Activated T-cell treated with anti-CD3 and anti-CD28 coated beads, Interleukin-2, amount 50 U/mL, for 48 hours (primary cell): ENCODE measurements at places on chromosomes 3 and 15.

DNA sequence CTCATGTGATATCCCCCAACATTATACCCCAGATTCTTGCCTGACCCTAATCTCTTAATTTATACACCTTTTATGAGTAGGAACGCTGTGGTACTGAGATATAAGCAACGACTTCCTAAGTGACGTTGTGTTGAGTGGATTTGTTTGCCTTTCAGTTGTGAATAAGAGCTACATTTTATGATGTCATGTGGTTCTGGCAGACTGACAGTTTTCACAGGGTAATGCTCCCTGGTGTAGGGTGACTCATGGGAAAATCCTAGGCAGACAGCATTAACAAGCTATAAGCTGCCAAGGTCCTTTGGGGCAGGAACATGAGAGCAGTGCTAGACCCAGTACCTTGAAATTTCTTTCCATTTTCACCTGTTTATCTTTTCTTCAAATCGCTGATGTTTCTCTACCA is 11.2 kb downstream of the C3orf52 start:
- DNase-seq, result no peak

DNA sequence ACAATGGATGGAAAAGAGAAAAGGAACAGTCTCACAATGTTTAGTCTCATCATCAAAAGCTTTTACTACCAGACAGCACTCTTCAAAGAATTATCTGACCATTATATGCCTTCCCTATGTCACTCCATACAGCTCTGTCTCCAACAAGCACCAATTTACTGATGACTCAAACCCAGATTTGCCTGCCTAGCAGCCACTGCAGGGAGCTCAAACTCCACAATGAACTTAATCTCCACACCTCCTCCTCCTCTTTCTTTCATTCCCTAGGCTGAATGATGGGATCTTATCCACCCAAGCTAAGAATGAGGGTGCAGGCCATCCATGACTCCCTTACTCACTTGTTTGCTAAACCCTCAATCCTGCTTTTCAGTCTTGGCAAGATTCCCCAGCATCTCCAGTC is 45.5 kb downstream of the NBEAL2 start:
- DNase-seq, result no peak

DNA sequence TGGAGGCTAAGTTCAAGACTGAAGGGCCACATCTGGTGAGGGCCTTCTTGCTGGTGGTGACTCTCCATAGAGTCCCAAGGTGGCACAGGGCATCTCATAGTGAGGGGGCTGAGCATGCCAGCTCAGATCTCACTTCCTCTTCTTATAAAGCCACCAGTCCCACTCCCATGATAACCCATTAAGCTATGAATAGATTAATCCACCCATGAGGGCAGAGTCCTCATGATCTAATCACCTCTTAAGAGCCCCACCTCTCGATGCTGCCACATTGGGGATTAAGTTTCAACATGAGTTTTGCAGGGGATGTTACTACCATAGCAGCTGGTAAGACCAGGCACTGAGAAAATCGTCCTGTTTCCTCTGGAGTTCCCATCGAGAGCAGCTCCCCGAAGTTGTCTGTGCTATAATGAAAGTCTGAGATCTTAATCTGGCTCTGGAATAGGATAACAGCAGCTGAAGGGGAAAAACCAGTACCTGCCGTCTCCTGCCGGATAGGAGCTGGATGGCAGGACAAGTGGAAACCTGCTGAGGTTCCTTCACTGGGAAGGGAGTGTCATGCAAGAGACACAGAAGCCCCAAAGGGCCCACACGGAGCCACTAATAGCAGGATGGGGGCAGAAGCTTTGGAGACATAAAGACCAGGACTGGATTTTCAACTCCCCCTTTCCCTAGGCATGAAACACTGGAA is 79.5 kb upstream of the EPHB3 start:
- DNase-seq, result no peak

GRCh38 chr15:97995881-97996603 is 35.5 kb downstream of the ARRDC4 start:
- peak; percentile 20 for DNase-seq

GRCh38 chr3:17149076-17149475 is 264.3 kb downstream of the PLCL2 start:
- DNase-seq, result no peak

GRCh38 chr3:196688349-196688748 is 23.7 kb downstream of the CEP19 start:
- DNase-seq, result no peak

DNA sequence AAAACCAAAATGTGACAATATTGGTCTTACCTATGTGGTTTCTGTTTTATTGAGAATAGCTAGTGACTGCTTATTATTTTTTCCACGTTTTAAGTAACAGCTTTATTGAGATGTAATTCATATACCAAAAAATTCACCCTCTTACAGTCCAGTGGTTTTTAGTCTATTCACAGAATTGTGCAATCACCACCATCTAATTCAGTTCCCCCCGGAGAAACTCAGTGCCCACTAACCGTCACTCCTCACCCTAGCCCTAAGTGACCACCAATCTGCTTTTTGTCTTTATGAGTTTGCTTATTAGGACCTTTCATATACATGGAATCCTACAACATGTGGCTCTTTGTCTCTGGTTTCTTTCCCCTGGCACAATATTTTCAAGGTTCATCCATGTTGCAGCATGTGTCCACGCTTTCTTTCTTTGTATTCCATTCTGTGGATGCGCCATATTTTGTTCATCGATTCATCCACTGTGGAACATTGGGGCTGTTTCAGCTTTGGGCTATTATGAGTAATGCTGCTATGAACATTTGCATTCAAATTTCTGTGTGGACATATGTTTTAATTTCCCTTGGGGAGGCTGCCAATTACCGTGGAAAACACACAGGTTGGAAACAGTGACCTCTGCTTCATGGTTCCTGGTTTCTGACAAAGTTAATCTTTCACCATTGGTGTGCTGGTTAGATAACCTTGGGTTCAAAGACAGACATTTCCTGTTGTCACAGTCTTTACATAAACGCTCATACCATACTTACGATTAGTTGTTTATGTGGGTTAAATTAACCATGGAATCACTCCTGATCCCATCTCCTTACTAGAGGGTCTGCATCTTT is 3.2 kb upstream of the BCL2L10 start:
- no peak for DNase-seq

GRCh38 chr15:65405791-65406423 is 16.8 kb downstream of the IGDCC4 start:
- no peak for DNase-seq

DNA sequence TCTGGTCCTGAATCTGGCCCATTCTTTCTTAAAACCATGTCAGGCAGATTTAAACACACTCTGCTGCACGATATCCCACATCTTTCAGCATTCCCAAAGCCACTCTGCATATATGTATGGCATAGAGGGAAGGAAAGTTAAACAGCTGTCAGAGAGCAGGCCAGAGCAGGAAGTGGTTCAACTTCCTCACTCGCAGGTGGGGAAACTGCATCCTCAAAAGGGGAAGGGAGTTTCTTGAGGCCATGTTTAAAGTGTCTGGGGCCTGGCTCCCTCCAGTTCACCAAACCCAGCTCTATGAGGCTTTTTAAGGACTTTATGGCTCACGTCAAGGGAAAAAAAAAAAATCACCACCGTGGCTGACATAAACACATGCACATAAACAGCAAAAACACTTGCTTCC is 123.1 kb downstream of the OPA1 start:
- DNase-seq, result no peak

DNA sequence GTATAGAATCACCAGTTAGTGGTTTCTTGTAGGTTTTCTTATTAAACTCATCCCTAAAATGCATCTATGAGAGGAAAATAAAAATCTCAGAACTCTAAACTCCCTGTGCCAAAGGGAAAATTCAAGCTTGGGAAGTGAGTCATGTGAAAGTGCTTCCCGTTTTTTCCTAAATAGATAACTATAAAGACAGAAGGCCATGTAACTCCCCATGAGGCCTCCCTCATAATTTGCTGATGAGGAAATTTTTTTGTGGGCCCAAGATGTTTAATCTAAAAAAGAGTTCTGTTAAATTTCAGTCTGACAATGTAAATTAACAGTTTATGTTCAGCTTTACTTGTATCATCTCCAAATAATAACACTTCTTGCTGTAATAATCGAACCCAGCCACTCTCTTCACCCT is 1273.9 kb downstream of the OTOL1 start:
- DNase-seq, result no peak

GRCh38 chr3:45800611-45801010 is 4.3 kb upstream of the SLC6A20 start:
- DNase-seq, result no peak

DNA sequence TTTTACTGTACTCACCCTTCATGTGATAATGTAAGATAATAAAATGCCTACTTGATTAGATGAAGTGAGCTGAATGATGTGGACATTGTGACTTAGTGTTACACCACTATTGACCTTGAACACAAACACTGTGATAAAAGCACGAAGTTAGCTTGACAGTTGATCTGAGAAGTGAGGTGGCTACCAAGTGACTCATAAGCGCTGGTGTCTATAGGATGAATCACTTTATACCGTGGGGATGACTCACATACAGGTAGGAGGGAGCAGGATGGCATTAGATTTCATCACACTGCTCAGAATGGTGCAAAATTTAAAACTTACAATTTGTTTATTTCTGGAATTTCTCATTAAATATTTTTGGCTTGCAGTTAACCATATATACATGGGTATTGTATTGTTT is 174.7 kb upstream of the CNTN3 start:
- DNase-seq, result no peak

DNA sequence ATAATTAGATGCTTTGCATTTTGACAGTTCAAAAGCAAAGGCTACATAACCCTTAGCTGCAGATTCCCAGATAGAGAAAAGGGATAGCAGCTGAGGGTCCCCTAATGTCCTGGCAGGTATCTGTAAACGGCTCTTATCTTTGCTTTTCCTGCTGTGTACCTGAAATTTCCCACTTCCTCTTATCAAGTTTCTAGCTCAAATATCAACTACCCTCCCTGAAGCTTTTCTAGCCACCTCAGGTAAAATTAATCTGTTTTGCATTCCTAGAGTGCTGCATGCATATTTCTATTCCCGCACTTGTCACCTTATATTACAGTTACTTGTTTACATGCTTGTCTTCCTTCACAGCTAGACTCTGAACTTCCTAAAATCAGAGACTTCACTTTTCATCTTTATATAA is 55.6 kb upstream of the STXBP5L start:
- no peak for DNase-seq

DNA sequence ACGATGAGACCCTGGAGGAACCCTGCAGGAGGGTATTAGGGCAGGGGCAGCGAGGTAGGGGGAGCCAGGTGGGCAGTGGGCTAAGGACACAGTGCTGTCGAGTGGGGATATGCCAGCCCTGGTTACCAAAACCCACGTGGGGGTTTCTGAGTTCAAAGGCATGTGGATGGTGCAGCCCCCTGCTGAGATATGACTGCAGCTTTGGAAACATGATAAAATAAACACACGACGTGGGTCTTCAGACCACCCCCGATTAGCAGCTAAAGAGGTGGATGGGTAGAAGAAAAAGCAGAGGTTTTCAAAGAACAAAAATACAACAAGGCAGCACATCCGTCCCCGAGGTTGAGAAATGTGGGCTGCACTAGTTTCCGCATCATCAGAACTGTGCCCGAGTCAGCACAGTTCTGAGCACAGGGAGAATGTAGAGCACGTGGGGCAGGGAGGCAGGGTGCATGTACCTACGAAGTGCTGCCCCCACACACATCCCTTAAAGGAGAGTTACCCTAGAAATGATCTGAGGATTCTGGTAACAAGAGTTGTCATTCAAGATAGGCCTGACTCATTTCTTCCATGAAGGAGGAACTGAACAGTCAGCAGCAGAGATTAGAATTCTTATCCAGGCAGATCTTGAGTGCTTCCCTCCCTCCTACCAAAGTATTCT is 121.3 kb downstream of the RPLP1 start:
- peak; percentile 76 for DNase-seq

DNA sequence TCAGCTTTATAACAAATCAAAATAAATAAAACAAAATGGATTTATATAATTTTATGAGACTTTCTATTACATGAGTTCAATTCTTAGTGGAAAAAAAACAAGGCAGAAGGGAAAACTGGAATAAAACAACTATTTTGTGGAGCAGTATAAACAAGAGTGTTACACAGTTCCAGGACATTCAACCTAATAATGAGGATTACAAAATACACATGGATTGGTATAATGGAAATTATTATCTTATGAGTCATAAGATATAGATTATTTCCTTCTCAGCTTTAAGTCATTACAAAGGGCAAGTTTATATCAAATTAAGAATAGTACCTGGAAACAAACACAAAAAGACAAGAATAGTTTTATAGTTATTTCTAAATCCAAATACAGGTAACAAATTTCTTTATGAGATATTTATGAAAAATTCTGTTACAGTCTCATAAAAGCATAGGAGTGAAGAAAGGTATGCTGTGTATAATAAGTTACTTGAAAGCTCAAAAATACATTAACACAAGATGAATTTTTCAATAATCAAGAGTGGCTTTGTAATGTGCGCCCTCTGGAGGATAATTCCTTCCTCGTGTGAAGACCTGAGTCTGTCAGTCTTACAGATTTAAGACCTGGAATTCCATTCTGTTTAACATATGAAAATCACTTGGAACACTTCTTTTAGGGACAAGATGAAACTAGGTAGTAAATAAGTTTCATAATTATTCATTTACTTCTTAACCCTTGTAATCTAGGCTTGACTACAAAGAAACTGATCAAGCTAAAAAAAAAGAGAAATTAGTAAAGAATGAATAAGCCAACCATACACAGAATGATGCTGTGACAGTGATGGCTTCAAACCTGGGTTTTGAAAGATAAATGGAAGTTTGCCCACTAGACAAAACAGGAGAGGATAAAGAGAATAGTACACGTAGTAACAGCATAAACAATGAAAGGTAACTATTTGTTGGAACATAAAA is 9.5 kb downstream of the COPS2 start:
- no peak for DNase-seq

DNA sequence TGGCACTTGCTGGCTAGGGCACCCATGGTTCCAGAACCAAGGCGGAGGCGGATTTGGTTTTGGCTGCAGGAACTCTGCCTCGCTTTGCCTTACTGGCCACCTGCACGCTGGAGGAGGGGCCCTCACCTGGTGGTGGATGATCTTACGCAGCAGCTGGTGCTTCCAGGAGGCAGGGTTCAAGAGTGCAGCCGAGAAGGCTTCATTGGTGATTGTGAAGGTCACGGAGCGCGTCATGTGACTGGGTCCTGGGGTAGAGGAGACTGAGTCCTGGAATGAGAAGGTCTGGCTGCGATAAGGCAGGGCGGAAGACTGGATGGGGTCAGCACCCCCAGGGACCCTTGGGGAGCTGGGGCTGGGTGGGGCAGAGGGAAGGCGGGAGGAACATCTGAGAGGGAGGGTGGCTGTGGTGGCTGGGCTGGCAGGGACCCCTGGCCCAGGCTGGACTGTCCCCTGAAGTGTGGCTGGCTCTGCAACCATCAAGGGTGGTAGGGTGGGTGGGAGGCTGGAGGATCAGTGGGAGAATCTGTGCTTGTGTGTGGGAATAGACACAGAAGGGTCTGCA is 25.8 kb upstream of the GOLGA6C start:
- DNase-seq, result no peak

GRCh38 chr15:88020806-88021205 is 235.7 kb downstream of the NTRK3 start:
- DNase-seq, result no peak

- no peak for DNase-seq
Measured at GRCh38 chr3:138493804-138494606, 59.6 kb downstream of the ESYT3 start.
